ENCODE measurements at places on chromosomes 13 and 19.

DNA sequence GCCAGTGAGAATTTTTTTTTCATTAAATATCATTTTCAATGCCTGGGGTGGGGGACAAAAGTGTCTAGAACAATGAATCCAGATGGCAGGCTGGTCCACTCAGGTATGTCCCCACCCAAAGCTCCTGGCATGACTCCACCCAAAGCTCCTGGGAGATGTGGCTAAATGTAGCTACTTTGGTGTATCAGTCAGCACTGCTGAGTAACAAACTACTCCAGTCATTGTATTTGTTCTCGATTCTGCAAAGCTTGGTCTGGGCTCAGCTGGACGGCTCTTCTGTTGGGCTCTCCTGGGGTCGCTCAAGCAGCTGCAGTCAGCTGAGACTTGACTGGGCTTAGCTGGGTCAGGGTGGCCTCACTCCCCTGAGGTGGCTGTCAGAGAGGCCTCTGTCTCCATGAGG lies 48.5 kb downstream of the CELF5 start:
- DNase-seq, result no peak

- DNase-seq, result no peak
Measured at GRCh38 chr19:29596080-29596727, 9.9 kb upstream of the POP4 start.

- DNase-seq, result no peak
Measured at GRCh38 chr19:27815985-27816384, 1397.0 kb downstream of the UQCRFS1 start.

DNA sequence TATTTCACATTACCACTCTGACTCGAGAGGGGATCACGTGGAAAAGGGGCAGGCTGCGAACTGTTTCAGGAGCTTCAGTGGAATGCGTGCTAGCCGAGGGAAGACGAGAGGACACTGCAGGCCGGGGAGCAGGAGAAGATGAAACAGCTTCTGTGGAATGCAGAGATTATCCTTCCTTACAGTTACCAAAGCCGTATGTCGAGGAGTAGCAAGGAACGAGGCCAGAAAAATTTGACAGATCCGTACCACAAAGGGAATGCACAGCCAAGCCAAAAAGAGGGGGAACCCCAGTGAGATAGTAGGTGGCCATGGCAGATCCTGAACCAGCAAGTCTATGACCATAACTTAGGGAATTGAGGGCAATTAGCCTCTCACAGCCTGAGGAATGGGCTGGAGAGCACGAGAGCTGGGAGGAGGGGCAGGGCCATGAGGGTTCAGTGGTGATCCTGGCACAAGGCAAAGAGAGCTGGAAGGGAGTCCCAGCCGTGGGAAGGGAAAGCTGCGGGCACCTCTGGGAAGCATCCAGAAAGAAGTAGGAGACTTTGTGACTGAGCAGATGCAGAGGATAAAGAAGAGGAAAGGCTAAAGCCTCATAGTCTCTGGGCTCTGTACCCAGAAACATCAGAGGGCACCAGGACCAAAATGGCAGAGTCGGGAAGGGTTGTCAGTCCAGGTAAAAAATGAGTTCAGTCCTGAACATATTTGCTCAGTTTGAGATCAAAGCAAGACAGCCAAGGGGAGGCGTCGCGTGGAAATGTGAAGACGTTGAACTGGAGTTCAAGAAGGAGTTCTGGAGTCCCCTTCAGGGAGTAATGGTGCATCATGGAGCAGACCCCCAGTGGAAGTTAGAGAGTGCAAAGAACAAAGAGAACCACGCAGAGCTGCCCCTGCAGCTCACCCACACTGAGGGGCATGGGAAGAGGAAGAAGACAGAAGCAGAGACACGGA lies 5.1 kb downstream of the COL4A1 start:
- no peak for DNase-seq

- DNase-seq, result no peak
Measured at GRCh38 chr13:98599502-98600328, 22.8 kb upstream of the STK24 start.

DNA sequence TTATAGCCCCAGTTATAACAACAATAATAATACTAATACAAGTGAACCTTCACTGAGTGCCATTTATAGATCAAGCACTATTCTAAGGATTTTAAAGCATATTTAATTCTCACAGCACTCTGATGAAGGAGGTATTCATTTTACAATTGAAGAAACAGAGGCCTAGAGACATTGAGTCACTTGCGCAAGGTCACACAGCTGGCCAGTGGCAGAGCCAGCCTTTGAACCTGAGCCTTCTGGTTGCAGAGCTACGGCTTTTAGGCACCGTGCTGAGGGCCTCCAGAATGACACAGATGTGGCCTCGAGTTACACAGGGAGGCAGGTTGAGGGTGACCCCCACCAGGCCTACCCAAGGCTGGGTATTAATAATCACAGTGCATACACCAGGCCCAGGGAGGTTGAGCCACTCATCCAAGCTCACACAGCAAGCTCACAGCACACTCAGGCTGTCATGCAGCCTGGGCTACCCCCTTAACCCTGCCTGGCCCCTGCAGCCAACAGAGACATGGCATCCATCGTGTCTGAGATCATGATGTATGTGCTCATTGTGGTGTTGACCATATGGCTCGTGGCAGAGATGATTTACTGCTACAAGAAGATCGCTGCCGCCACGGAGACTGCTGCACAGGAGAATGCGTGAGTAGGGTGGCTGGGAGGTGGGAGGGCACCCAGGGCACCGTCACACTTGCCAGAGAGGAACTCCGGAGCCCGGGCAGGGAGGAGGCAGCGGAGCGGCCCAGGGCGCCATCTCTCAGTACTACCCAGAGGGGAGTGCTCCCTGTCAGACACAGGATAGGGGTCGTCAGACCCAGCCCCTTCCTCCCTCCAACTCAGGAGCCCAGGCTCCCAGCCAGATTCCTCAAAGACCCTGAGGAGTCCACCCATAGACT lies 2.7 kb upstream of the HPN start:
- no peak for DNase-seq

- peak; percentile 98 for DNase-seq
Measured at GRCh38 chr19:12564016-12564664, 12.9 kb upstream of the ZNF564 start.

GRCh38 chr19:39173502-39173991 lies 23.2 kb upstream of the NCCRP1 start:
- no peak for DNase-seq

DNA sequence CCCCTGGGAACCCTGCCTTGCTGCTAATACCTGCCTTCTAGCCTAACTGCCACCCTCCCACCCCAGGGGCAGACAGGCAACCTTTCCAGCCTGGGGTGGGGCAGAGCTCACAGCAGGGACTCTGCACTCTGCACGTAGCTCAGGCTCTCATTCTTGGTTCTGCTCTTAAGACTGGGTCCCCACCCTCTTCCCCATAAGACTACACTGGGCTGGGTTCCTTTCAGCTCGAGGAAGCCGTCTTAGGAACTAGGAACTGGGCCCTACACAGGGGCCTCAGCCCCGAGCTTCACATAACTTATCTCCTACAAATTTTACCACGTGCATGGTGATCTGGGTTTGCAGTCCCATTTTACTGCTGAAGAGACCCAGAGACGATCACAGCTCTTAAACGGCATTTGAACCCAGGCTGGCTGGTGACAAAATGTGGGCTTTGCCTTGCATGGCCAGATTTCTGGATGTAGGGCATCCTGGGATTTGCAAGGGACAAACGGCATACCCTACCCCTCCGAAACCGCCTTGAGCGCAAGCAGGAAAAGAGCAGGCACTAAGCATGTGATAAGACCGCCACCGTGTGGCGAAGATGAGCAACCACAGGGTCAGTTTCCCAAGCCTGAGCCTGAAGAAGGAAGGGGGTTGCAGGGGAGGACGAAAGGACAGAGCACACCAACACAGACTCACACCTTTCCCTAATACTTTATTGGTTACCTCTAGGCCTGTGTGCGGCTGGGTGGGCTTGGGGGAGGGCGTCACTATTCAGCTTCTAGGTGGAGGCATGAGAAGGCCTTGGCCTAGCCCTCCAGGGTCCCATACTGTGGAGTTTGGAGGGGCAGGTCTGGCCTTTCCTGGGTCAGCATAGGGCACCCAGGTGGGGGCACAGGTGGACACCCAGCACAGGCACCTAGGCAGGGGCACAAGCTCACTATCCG lies 5.1 kb downstream of the JUNB start:
- peak; percentile 43 for DNase-seq

- no peak for DNase-seq
Measured at GRCh38 chr19:47886010-47886559, at the start of gene SULT2A1. Gene SULT2A1, minus strand, starts transcription at chr19:47886315. Its CDS starts 58 bp downstream, at chr19:47886257.

- peak; percentile 33 for DNase-seq
Measured at GRCh38 chr19:2503521-2504109, 27.7 kb downstream of the GADD45B start.

DNA sequence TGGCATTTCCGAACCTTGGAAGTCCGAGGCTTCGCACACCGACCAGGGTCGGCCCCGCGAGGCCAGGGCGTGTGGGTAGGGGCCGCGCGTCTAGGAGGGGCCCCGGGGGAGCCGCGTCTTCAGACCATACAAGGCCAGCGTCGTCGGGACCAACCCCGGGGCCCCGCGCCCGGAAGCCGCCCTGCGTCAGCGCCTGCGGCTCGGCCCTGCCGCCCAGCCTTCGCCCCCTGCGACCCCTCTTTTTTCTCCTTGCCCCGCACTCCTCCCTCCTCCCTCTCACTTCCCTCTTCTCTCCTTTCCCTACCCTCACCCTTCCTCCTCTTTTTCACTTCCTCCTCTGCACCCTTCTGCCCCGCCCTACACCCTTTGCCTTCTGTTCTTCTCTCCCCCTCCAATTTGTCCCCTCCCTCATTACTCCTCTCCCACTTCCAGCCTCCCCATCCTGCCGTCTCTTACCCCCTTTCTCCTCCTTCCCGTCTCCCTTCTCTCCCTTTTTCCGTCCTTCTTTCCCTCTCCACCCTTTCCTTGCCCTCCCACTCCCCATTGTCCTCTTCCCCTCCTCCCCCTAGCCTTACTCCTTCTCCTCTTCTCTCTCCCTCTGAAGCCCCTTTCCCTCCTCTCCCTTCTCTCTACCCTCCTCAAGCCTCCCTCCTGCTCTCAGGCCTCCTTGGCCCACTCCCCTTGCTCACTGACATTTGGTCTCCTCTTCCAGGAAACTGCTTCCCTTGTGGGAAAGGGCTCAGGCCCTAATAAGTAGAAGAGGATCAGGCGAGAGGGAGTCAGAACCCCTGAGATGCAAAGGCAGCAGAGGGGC lies 2.2 kb upstream of the PLEKHG2 start:
- peak; percentile 51 for DNase-seq

- no peak for DNase-seq
Measured at GRCh38 chr19:56927294-56927693, 86.8 kb upstream of the PEG3 start.

DNA sequence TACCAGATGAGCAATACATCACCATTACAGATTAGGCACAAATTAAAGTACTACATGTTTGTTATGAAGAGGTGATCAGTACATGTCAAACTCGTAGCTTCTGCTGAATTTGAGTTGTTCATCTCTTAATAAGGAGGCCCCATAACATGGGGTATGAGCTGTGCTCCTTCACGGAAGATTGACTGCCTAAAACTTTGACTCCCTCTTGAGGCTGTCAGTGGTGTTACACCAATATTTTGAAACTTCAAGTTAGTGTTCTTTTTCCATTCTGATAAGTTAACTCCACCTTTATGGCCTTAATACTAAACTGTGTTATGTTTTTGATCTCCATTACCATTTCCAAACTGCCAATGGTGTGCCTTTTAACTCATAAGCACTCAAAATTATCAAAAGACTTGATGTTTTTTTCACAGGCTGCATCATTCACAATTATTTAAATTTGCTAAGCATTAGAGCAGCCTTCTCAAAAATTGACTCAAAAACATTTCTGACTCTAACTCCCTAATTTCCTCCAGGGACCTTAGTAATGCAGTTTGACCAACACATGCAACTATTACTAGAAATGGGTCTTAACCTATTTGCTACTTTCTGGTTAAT lies 1591.5 kb downstream of the PCDH9 start:
- no peak for DNase-seq

DNA sequence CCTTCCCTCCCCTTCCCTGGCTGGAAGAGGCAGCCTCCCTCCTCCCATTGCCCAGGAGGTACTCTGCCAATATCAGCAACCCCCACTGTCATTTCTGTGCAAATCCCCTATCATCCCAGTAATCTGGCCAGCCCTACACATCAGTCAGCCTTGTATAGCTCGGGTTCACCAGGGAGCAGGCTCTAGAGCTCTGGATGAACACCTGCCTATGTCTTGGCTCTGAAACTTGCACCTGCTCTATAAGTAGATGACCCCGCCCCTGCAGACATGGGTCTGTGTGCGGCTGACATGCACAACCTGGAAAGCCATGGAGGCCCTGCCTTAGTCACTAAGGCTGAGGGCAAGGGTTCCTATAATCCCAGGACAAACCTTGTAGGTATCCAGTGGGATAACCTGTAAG lies 1042.9 kb downstream of the UQCRFS1 start:
- DNase-seq, result no peak

GRCh38 chr19:49497047-49497788 lies 984 bp downstream of the RPS11 start:
- peak; percentile 49 for DNase-seq

DNA sequence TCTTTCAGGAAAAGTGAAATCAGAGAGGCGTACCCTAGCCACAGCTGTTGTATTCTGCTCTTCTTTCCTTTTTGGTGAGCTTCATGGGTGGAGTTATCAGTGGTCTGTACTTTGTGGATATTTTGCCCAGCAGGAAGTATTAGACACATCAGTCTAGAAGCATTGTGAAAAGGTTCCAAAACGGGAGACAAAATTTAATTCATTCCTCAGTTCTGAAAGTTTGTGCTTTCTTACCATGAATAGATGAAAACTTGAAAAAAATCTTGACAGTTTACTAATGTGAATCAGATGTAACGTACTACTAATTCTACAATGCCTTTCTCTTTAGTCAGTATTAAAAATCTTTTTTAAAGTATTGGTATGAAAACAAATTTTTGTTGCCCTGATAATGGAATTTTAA lies 116.8 kb downstream of the DNAJC3 start:
- no peak for DNase-seq

- DNase-seq, result no peak
Measured at GRCh38 chr13:23716401-23716800, 146.2 kb downstream of the TNFRSF19 start.

- no peak for DNase-seq
Measured at GRCh38 chr19:14686411-14686810, 3.4 kb upstream of the ZNF333 start.

DNA sequence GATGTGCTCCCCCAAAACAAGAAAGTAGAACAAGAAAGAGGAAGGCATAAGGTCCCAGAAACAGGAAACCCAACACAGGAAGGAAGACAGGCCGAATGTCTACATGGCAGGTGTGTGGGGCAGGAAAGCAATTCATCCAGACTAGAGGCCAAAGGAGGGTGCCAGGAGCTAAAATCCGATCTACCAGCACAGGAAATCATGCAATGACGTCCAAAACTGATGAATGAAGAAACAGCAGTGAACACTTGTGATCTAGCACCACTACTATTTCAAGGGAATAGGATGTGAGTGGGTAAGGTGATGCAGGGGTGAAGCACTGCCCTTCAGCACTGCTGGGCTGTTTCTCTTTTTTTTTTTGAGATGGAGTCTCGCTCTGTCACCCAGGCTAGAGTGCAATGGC lies 59.1 kb downstream of the DOCK9 start:
- no peak for DNase-seq

DNA sequence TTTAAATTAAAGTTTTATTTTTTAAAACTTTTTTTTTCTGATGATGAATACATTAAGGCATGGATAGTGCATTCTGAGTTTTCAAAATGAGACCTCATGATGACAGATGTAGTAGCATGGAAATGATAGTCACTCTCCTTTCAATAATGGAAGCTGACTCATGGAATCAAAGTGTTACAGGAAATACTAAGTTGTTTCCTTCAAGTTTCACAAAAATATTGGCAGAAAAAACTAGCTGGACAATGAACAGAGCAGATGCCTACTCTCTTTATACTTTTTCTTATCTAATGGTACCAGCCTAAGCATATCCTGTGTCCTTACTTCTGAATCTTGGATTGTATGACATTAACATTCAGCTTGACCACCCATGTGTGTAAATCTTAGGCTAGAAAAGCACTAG lies 1337.3 kb downstream of the PCDH9 start:
- no peak for DNase-seq
